ENCODE measurements at places on chromosomes 7 and 10.

GRCh38 chr7:114466917-114467316 lies 52.3 kb downstream of the FOXP2 start:
- DNase-seq = no peak

GRCh38 chr10:22693371-22693784 lies 21.0 kb downstream of the PIP4K2A start:
- no peak for DNase-seq

DNA sequence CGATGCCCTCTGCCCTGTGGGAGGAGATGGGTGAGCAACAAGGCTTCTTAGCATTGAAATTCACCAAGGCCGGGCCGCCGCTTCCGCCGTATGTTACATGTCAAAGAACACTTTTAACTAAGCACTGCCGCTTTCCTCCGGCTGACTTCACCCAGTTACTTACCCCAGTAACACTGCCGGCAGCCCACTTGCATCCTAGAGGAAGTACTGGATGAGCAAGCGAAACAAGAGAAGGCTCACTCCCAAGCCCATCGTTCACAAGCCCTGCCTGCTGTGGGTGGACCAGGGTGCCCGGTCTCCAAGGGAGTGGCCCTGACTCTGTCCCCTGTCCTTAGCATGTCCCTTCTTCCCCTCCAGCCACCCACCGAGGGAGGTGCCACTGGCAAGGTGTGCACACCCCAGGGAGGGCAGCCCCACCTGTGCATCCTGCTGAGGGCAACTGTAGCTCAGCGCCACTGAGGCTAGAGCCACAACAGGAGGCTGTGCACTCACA lies 73.1 kb upstream of the EBF3 start:
- no peak for DNase-seq

DNA sequence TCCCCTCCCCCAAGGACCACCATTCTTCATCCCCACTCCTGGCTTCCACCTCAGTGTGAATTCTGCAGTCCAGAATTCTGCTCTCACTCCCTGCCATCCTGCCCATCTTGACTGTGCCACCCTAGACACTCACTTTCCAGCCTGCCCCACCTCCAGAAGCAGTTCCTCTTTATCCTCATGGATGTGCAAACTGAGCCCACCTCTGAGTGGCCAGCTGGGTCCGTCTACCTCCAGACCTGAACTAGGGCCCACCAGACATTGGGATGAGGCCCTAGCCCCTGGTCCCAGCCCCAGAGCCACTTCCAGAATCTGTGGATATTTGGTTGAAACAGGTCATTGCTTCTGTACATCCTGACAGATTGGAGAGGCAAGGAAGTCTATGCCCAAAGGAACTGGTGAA lies 58.5 kb downstream of the GRID1 start:
- no peak for DNase-seq

GRCh38 chr10:120736377-120736776 lies 114.8 kb upstream of the WDR11 start:
- no peak for DNase-seq

GRCh38 chr10:123993534-123994416 lies 99.6 kb downstream of the CHST15 start:
- DNase-seq = no peak

GRCh38 chr7:43130347-43130746 lies 17.9 kb downstream of the HECW1 start:
- DNase-seq = no peak

GRCh38 chr7:77205706-77206105 lies 6.1 kb upstream of the FGL2 start:
- DNase-seq = no peak

DNA sequence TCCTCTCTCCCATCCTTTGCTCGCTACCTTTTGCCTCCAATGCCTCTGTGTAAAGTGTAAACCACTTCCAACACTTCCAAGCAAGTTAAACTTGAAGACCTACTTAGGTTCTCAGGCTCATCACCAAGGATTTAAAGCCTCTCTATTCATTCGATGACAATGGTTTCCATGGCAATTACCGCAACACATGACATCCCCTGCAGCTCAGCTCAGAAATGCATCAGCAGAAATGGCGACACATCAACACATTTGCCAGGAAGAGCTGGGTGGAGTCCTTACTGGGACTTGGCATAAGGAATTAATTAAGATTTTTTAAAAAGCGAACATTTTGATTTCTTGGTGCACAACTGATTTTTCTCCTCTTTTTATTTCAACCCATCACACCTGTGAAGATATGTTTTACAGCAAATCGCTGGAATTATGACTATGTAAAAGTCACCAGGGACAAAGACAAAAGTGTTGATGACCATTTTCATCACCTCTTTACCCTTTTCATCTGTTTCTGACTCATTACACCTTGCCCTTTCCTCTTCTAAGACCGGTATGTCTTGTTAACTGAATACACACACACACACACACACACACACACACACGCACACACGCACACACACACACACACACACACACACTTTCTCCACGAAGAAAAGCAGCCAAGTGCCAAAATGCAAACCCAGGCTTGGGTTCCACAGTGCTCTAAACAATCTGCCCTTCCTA lies 453.4 kb upstream of the CELF2 start:
- DNase-seq = peak; percentile 20

GRCh38 chr7:135270577-135271254 lies 37.1 kb downstream of the STRA8 start:
- no peak for DNase-seq

GRCh38 chr7:64965594-64965993 lies 25.2 kb downstream of the ZNF117 start:
- DNase-seq = no peak

- no peak for DNase-seq
These were observed 40.7 kb downstream of the ANK3 start for GRCh38 chr10:60348982-60349381.

DNA sequence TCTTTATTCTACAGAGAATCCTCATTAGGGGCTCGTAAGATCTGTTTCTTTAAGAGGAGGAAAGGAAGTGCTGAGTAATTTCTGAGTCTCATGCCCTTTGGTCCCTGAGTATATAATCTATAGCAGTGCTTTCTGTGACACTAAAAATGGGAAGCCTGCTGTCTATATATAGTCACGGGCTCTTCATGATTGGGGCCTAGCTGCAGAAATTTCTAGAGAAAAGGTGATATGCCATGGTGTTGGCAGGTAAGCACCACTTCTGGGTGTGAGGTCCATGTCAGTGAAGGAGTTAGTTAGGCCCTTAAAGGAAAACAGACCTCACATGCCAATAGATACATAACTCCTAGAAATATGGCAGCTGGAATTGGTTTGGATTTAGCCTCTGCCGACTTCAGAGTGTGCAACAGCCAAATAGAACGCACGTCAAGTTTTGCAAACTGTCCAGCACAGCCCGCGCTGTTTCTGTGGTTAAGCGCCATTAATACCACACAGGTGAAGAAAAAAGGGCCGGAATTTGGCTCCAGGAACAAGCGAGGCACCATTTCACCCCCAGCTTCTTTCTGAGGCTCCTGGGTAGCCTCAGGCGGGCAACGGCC lies 123.2 kb downstream of the TACC2 start:
- no peak for DNase-seq

DNA sequence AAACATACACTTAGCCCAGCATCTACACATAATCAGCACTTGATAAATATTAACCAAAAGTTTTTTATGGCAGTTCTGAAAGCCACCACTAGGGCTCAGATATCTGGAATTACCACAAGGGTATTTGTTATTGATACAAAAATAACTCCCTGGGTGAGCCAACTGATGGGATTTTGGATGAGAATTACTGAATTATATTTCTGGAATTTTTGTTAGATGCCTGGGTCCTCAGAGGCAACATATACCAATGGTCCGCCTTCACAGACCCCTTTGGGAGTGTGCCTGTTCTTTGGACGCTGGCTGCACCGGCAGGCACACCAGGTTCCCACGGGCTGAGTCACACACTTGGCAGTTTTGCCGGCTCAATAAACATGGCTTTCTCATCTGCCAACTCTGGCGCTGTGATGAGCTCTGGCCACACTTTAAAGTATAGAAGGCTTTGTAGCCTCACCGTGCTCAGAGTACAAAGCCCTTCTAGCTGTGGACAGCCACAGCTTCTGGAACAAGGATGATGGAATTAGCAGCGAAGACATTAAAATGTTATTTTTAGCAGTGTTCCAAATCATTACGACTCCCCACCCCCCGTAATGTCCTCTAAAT lies 24.5 kb upstream of the EEPD1 start:
- DNase-seq = peak; percentile 40

GRCh38 chr7:36895192-36895591 lies 170.9 kb upstream of the AOAH start:
- DNase-seq = no peak

- no peak for DNase-seq
These were observed 3.8 kb upstream of the TECTB start for GRCh38 chr10:112279433-112279832.

DNA sequence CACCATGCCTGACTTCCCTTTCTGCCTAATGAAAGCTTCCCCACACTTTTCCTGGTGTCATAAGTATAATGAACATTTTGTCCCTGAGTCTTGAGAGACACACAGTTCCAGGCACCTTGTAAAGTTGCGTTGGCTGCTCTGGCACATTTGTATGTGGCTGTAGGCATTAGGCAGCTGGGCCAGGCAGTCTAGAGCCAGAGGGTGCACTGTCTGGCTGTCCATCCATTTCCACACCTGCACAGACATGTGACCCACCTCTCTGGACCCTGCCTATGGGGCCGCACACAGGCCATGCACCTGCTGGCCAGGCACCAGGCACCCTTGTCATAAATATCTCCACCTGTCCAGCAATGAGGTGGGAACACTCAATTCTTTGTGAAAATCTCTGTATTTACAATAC lies 54.7 kb upstream of the ANTXRL start:
- DNase-seq = no peak

DNA sequence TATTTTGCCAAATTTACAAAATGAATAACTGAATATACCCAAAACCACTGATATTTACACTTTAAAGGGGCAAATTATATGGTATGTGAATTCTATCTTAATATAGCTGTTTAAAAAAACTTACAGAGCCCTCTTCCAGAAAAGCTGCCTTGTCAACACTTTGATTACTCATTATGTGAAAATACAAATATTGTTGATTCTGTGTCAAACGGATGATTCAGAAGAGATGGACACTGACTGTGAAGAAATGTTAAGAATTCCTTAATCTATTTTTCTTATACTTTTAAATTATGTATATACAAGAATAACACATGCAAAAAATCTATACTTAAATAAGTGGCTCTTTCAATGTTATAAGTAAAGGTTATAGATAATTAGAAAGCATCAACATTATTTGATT lies 41.5 kb downstream of the SMURF1 start:
- DNase-seq = no peak

DNA sequence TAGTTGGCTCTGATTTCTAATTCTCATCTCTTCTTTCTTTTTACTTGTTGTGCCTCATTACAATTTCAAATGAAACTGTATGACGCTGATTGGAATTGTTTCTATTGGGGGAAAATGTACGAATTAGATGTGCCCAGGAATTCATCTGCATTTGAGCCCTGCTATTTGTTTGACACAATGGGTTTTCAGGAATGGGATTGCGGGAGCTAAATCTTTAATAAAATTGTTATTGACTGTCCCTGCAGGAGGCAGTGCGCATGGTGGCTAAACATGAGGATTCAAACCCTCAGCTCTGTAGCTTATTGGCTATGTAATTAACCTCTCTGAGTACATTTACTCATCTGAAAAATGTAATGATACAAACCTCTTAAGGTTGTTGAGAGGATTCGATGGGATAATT lies 181.6 kb downstream of the NXPH1 start:
- DNase-seq = no peak

DNA sequence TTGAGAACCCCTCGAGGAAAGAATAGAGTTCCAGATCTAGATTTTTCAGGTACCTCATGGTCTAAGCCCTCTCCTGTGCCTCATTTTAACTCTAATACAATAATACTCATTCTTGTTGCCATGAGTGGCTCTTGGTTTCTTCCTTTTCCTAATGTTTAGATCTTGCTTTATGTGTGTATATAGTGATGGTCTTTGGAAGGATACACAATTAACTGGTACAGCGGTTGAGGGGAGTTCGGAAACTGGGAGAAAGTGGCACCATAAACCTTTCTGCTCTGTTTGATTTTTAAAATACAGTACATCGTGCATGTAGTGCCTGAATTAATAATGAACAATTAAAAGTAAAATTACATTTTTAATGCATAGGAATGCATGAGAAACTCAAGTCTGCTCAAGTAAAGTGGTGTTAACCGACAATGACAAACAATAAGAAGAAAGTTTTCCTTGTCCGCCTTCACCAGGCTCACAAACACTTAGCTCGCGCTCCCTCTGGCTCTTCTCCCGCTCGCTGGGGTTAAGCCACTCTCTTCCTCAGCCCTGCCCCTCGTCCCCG lies 386 bp upstream of the EIF4EBP2 start:
- no peak for DNase-seq

DNA sequence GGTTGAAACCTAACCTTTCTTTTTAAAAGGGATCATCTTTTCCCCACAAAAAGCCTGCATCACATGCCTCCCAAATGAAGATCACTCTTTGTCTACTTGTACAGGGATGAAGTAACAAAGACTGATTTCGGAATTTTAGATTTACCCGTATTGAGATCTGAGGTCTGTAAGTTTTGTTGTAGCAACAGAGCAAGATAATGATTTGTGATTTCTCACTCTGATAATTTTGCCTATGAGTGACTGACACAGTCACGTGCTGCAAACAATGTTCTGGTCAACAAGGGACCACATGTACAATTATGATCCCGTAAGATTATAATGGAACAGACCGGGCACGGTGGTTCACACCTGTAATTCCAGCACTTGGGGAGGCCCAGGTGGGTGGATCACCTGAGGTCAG lies 31.3 kb downstream of the ARL5B start:
- DNase-seq = no peak

DNA sequence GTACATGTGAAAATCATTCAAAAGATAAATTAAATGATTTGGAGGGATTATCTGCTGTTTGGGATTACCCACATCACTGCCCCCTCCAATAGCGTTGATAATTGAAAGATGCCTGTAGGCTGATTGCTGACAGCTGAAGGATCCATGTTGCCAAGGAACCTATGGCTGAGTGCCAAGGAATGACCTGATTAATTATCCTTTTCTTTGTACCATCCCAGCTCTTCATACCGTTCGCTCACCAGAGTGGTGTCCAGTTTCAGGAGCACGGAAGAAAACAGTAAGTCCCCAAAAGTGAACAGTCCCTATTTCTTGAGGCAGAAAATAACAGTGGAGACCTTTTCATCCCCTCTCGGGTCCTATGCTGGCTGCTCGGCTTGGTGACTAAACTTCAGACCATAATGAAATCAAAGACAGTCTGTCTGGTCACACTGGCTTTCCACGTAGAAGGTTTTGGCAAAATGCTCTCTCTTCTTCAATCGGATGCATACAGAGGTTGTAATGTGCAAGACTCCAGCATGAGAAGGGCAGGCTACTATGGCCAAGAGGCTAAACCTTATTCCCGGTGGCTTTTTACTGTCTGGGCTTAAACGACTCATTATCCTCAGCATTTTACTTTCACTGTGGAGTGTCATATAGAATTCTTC lies 108.8 kb downstream of the SPAG6 start:
- DNase-seq = no peak

All from AG09319 (cell line).